Stimulated activated CD4-positive, alpha-beta T cell treated with anti-CD3 and anti-CD28 coated beads, Interleukin-1b, Interleukin-23, amount 100 ng/mL, for 4 hours (primary cell): ENCODE measurements at places on chromosomes 5 and 9.

DNA sequence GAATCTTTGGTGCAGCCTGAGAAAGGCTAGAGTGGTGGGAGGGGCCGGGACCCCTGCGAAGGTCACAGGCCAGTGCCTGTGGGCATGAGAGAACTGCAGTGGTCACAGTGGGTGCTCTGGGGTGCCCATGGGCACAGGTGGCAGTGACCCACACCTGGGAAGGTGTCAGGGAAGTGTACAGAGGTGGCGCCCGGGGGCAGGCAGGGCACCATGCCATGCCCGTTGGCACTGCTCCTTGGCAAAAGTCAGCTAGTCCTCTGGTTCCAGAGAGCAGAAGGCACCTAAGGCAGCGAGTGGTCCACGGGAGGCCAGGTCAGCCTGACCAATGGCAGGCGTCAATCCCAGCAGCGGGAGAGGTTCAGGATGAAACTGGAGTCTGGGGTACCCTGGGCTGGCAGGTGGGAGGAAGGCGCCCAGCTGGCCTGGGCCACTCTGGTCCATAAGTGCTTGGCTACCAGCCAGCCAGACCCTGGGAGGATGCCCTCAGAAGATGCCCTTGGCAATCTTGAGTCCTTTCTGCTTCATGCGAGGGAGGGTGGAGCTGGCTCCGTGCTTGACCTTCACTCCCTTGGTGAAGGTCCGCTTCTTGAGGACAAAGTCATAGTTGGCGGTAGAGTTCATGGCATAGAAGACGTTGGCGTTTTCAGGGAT, 22.8 kb downstream of the RALGDS start:
- no peak for DNase-seq

DNA sequence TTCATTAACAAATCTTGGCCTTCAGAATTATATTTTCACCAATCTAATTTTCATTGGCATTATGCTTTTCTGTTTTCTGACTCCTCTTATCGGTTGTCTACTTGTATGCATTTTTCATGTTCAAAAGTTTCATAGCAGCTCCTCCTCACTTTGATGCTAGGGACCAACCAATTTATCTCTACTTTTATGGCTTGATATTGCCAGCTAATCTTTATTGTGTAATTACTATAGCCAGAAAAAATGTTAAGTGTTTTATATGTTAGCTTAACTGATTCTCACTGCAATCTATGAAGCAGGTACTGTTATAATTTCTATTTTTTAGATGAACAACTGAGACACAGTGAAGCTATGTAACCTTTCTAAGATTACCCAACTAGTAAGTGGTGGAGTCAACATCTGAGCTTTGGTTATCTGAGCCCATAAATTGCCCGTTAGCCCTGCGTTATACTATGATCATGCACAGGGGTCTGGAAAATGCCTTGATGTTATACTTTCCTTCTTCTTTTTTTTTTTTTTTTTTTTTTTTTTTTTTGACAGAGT, 34.4 kb upstream of the TNC start:
- DNase-seq, result no peak

- no peak for DNase-seq
Measured at GRCh38 chr5:38078161-38078560, 180.2 kb upstream of the EGFLAM start.

- peak; percentile 9 for DNase-seq
Measured at GRCh38 chr9:127519301-127520166, 68.2 kb downstream of the LRSAM1 start.

DNA sequence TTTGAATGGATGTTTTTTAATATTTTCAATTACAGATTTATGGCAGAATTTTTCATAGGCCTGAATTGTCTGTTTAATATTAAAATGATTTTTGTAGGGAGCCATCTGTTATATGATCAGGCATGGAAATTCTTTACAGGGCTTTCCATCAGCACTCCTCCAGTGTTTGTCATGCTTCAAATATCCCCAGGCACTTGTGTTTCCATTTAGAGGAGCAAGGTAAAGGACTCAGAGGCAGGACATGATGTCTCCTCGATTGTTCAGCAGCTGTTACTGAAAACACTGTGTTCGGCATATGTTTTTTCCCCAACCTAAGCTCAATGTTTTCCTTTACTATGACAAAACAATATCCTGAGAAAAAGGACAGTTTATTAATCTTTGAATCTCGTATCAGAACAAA, 172.3 kb upstream of the RFX3 start:
- DNase-seq, result no peak

GRCh38 chr5:148817606-148818005, 8.8 kb upstream of the ADRB2 start:
- no peak for DNase-seq

GRCh38 chr5:61076626-61077025, 85.6 kb downstream of the SMIM15 start:
- no peak for DNase-seq

GRCh38 chr5:59296317-59297264, 596.9 kb downstream of the PDE4D start:
- DNase-seq, result no peak

- no peak for DNase-seq
Measured at GRCh38 chr9:83013867-83014605, 48.9 kb downstream of the RASEF start.

DNA sequence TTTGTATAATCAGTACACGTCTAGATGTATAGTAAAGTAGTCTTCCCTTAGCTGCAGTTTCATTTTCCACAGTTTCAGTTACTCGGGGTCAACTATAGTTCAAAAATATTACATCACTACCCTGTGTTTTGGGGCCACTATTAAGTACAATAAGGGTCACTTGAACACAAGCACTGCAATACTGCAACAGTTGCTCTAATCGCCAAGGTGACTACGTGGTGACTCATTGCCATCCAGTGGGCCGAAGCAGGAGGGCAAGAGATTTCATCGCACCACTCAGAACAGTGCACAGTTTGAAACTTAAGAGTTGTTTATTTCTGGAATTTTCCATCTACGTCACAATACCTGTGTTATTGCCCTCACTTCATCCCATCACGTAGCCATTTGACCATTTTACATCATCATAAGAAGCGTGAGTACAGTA, at the start of gene ARL14EPL:
TSS of gene ARL14EPL (plus strand) at position 379 of the 424 bp plus-strand sequence. CDS start 18,994 bp downstream, outside the sequence.
- no peak for DNase-seq

GRCh38 chr5:102295534-102296177, 428 bp downstream of the SLCO4C1 start:
- DNase-seq, result no peak

DNA sequence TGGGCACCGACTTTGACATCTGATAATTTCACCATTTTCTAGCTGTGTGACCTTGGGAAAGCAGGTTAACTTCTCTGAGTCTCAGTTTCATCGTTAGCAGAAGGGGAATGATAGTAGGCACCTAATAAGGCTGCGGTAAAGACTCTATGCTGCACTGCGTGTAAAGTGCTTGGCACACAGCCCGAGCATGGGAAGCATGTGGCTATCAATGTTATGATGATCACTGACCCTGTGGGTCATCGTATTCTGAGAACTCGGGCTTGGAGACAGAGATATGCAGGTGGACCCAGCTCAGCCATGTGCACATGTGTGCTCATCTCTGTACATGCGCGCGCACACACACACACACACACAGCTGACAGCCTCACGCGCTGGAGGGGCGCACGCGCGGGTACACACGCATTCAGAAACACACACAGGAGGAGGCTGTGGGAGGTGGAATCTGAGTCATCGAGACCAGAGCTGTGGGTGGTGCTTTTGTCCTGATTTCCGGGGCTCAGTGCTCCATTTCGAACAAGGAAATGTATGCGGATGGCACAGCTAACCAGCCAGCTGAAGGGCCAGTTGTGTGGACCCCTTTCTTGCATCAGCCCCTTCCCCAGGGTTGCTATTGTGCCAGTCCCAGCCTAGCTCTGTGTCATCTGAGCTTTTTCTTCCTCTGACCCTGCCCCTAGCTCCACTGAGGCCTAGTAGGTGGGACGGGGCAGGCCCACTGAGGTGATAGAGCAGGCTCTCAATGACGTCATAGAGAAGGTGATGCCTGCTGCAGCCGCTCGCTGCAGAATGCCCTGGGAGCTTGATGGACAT, 11.1 kb upstream of the ARAP3 start:
- peak; percentile 71 for DNase-seq

- DNase-seq, result no peak
Measured at GRCh38 chr5:154783774-154784460, 28.7 kb downstream of the LARP1 start.

- no peak for DNase-seq
Measured at GRCh38 chr9:91625331-91625730, 201.7 kb upstream of the NFIL3 start.

- no peak for DNase-seq
Measured at GRCh38 chr5:77635917-77636640, 2.4 kb downstream of the OTP start.

GRCh38 chr5:129459777-129460671, at the start of gene ADAMTS19:
Gene ADAMTS19 (plus strand): TSS chr5:129460298. CDS start chr5:129460392, 94 bp downstream.
- DNase-seq, result no peak

GRCh38 chr5:98934546-98934945, 5.7 kb upstream of the CHD1 start:
- no peak for DNase-seq

- DNase-seq, result no peak
Measured at GRCh38 chr9:134213881-134214341, 49.5 kb upstream of the RNU6ATAC start.

DNA sequence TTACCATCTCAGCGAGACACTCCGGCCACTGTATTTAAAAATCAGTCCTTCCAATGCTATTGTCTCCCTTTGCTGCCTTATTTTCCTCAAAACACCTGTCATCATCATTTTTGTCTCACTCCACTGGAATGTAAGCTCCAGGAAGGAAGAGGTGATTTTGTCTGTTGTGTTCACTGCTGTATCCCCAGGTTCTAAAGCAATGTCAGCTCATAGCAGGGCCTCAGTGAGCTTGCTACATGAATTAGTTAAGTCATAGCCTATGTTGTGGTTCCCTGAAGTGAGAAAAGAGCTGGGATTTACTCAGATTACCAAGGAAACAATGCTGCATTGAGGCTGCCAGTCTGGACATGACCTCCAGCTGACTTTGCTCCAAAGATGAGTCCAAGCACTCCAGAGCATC, 137.6 kb upstream of the RASEF start:
- DNase-seq, result no peak

GRCh38 chr5:100775533-100775855, 127.6 kb downstream of the ST8SIA4 start:
- DNase-seq, result no peak

GRCh38 chr5:54884195-54884536, 101.2 kb downstream of the ESM1 start:
- no peak for DNase-seq

GRCh38 chr9:18438951-18439350, 35.0 kb upstream of the ADAMTSL1 start:
- no peak for DNase-seq

DNA sequence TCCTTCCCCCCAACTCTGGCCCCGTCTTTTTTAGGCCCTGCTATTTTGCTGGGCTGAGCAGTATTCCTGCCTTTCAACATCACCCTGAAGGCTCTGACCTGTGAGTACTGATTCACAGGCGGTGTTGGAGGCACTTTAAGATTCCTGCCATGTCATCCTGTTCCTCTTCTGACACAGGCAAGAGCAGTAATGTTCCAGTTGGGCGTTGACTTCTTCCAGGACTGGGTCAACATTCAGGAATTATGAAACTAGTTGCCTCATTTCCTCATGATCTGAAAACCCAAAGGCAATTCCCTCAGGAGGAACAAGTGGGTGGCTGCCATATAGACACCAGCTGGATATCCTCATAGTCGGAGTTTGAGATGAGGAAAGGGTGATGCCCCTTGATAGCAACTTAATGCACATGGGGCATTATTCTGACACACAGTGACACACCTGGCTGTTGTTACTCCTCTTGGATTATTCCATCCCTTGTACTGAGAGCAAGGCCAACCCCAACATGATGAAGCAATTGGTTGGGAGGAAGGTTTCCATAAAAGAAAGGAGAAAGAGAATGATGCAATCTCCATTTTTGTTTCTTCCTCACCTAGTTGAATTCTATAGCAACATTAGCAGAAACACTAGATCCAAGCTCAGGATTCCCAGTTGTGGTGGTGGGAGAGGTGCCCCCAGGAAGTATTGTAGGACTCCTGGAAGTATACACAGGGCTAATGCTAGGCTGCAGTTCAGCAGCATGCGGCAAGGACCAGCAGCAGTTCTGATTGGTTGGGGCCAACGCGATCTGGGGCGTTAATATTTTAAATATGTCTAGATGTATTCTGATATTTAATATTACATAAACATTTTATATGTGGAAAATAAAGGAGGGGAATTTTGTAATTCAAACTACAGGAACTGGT, 19.6 kb upstream of the GLRX start:
- DNase-seq, result no peak

- DNase-seq, result no peak
Measured at GRCh38 chr5:2441495-2442180, 309.8 kb downstream of the IRX2 start.

DNA sequence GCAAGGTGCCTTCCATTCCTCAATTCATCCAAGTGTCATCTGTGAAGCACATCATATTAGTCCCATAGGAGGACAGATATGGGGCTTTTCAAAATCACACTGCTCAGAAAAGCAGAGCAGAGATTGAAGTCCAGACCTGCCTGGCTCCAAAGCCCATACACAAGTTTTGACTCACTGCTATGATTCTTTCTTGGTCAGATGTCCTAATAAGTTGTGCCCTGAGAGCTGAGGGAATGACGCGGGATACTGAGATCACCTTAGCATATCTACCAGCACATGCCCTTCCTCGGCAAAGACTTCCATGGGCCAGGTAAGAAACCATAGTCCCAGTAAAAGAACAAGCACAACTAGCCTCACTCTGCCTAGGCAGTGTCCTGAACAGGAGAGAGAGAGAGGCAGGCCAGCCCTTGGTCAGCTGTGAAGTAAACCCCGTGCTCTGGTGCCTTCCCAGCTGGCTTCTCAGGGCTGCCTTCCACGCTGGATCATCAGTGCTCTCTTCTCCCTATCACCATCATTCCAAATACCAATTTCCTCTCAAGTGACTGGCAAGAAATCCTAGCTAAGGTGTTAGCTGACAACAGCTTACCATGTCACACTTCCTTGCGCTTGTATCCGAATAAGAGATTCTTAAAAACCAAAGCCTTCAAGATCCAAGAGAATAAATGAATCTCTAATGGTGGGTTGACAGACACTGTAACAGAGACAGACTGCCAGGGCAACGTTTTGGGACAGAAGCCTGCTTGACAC, 73.2 kb downstream of the SIL1 start:
- no peak for DNase-seq

GRCh38 chr9:110599468-110599867, 19.9 kb upstream of the SVEP1 start:
- no peak for DNase-seq

DNA sequence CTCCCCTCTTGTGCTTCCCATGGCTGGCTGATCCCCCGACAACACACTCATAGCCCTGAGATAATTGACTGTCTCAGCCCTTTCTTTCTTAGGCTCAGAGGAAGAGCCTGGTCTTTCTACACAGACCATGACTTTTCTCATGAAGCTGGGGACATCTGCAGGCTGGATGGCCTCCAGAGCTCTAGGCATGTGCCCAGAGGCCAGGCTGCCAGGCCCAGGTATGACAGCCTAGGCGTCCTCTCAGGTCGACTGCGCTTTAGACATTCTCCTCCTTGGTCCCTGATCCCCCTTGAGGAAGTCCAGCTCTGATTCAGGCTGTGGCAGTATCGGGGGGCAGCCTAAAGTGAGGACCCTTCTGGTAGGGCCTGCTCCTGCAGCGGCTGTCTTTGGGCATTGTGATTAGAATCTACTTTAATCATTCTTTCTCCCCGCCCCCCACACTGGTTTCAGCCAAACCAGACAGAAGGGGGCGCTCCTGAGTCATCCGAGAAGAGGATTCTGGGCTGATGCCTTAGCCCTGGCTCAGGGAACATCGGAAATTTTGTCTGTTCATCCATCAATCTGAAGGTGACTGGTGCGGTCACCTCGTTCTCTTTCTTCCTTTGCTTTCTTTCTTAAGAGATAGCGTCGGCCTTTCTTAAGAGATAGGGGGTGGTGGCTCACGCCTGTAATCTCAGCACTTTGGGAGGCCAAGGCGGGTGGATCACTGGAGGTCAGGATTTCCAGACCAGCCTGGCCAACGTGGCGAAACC, 66.5 kb upstream of the HSPA9 start:
- DNase-seq, result peak; percentile 72
